Colonic mucosa (tissue), 4 donors: ENCODE measurements at places on chromosomes 2 and 18.

DNA sequence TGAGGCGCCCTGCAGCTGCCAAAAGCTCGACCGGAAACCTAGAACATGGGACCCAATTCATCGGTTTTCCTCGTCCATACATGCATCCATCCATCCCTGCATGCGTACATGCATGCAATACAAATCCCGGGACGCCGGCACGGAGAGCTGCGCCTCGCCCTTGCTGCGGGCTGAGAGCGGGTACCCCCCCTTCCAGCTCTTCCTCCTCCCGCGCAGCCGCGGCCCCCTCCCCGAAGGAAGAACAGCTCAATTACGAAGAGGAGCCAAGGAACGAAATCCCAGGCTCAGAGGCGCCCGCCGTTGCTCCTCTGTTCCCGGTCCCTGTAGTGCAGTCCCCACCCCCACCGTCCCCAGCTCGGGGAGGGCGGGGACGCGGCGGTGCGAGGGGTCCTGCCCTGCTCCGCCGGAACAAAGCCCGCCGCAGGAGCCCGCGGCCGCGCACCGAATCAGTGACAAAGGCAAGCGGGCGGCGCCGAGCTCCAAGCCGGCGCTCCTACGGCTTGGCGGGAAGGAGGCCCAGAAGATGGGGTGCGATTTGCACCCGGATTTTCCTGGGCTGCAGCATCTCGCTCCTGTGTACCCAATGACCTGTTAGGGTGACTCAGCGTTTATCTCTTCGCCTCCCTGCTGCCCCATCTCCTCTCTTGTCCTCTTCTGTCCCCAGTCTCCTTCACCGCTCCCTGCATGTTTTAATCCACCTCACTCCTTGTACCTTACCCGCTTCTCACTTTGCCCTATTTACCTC, 8.9 kb upstream of the POU3F3 start:
- DNase-seq: no peak

GRCh38 chr2:158966312-158966711, 2.1 kb upstream of the TANC1 start:
- DNase-seq: no peak

GRCh38 chr2:239015901-239016675, 168.2 kb downstream of the TWIST2 start:
- no peak for DNase-seq

- no peak for DNase-seq
These were observed 281.4 kb upstream of the KCNH7 start for GRCh38 chr2:163119966-163120365.

GRCh38 chr2:212299943-212300342, 238.7 kb downstream of the ERBB4 start:
- no peak for DNase-seq
